ENCODE measurements at places on chromosomes 4 and X.

DNA sequence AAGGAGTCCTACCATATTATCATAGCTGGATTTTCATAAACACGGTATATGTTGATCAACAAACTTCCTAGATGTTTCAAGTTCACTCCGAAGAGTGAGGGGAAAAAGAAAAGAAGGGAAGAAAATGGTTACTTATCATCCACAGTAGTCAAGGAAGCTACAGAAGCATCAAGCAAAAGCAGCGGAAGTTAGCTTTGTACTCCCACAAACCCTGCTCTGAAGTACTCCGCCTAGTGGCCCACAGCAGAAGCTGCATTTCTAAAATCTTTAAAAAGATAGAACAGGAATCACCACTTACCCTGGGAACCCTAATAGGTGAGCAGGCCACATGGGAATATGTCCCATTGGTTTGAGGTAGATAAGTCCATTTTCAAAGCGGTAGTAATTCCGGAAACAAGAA lies 28.5 kb upstream of the FRG1 start:
- DNase-seq: no peak

- no peak for DNase-seq
Measured at GRCh38 chr4:33334416-33334815, 2614.2 kb downstream of the PCDH7 start.

DNA sequence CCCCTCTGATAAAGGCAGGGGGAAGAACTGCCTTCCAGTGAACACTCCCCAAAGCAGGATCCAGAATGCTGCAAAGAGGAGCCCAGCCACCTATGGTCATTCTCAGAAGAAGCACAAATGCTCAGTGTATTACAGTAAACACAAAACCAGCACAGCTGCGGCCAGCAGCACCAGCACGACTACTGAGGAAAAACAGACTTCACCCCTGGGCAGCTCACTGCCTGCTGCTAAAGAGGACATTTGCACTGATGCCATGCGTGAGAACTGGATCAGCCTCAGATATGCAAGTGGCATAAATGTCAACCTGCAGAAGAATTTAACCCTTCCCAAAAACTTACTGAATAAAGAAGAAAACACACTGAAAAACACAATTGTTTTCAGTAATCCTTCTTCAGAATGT lies 80.2 kb upstream of the TLR2 start:
- DNase-seq: no peak

GRCh38 chrX:21735768-21736127 lies 22.2 kb downstream of the SMPX start:
- DNase-seq: no peak

GRCh38 chrX:85517994-85518718 lies 138.7 kb upstream of the POF1B start:
- DNase-seq: no peak

DNA sequence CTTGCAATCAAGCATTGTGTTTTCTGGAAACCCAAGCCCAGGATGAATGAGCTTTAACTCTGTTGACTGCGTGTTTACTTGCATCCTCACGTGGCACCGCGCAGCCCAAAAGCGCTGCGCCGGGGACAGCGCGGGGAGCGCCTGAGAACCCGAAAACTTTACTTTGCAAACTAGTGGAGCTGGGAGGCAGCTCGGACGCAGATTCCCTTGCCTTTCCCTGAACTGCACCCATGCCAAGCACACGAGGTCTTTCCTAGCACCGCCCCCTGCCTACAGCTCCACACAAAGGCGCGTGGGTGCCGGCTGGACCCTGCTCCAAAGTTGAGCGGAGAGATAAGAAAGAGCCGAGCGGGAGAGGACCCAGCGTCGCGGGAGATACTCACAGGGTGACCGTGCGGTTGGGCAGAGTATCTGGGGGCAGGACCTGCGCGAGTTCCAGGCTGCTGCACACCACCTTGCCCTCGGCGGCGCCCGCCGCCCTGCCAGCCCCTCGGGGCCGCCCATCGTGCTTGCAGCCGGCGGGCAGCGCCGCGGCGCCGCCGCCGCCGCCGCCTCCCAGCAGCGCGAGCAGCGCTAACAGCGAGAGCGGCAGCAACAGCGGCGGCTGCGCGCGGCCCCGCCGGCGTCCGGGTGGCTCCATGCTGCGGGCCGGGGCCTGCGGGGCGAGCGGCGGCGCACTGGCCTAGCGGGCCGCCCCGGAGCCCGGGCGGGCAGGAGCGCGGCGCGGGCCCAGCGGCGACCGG lies 550 bp downstream of the ADGRA3 start:
- DNase-seq: no peak

DNA sequence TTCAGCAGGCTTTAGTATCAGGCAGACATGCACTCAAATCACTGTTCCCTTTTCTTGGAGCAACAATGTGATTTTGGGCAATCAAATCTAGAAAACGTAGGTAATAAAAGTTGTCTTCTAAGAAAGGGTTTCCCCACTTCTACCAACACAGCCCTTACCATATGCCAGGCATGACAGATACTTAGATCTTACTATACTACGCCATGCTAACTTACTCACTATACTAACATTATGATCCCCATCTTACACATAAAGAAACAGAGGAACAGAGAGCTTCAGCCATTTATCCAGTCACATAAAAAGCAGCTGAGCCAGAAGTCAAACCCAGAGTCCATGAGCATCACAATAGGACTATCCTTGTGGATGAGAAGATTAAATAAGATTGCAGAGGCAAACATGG lies 9.2 kb downstream of the TXK start:
- no peak for DNase-seq

DNA sequence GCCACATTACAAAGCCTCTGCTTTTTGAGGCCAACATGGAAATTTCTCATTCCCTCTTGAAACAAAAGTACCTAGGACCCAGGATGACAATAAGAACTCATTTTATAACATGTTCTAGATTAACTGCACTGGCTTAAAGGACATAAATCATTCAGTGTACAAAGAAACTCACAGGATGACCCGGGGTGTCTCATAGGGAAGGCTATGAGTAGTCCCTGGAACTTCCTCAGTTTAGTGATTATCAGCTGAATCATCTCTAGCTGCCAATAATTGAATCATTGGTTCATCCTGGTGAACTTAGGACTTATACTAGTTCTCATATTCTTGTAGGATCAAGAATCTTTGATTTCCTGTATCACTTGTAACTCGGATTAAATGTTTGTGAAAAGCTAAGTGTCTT lies 95.8 kb upstream of the WDR1 start:
- no peak for DNase-seq

GRCh38 chr4:9146967-9147366 lies 23.2 kb upstream of the FAM90A26 start:
- DNase-seq: no peak

DNA sequence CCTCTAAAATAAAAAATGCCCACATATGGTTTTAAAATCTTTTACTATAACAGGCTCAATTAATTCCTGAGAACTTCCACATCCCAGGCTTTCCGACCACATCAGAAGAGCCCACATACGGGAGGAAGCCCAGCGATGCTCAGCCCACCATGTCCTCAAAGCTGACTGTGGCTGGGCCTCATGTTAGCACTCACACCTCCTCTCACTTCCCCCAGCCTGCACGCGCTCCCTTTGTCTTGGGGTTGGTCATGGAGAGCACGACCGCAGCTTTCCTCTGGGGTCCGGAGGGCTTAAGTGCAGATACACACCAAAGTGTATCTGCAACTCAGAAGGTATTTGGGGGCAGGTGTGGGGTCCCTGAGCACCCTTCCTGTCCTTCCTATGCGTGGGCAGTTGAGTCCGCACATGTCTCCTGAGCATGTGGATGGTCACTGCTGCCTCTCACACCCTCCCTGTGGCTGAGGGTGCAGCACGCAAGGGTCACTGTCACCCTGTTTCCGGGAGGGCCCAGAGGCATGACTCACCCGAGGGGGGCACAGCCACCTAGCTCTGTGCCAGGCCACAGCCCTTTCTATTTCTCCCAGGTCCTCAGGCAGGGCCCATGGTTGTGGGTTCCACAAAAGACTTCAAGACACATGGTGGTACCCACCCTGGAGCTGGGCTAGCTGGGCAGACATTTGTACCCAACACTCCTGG lies 21.2 kb downstream of the WDR1 start:
- no peak for DNase-seq

DNA sequence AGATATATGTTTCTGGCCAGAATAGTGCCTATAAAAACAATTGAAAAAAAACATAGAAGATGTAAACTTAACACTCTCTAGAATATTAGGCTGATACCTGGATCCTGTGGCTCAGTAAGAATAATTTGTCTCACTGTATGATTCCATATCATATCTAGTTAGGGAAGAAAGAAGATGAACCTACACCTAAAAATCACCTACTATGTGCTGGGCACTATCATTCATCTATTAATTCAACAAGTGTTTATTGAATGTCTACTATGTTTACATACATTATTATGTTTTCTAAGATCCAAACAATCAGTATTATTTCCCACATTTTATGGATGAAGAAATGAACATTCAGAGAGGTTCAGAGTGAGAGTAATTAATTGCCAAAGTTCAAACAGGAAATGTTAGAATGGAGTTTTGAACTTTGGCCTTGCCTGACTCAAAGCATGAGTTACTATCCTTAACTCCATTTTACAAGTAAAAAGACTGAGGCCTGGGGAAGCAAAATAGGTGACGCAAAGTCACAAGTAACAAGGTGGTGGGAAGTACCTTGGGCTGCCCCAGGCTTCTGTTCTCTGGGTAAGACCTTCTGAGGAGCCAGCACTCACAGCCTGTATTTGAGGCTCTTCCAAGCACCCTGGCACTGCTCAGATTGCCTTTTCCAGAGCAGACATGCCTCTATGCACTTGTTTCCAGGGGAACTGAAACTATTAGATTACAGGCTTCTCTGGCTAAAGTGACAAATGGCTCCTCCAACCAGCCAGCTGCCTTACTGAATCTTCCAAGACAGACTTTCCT lies 111.1 kb upstream of the ACSL4 start:
- DNase-seq: no peak

GRCh38 chr4:53914313-53915016 lies 149.9 kb downstream of the CHIC2 start:
- DNase-seq: no peak

GRCh38 chrX:29547877-29548276 lies 667.5 kb upstream of the MAGEB2 start:
- no peak for DNase-seq

DNA sequence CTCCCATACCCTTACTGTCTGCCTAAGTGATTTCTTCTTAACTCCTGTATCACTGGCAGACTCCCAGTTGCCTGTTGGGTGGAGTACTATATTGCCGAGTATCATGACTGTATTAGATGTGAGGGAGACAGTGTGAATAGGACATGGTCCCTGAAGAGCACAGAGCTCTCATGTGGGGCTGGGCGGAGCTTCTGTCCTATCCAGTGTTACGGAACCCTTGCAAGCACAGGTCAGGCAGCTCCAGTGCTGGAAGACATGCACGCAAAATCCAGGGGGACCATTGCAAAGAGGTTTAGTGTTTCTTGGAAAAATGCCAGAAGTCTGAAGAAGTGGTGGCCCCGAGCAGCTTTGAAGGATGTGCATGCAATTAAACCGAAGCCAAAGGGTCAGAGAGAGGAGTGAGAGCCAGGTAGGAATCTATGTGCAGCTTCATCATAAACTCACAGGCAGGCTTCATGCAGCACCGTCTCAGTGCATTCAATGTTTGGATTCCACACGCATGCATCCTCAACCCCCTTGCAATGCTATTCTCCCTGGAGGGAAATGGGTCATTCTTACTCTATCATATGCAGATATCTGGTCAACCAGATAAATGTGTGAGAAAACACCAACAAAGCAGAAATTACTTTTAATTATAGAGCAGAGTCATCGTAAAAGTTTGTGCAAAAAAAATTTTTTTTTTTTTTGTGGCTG lies 49.7 kb upstream of the DHRSX start:
- no peak for DNase-seq

- no peak for DNase-seq
Measured at GRCh38 chr4:39657465-39657864, 18.8 kb upstream of the SMIM14 start.

GRCh38 chr4:88797725-88798124 lies 100.1 kb upstream of the NAP1L5 start:
- no peak for DNase-seq

- peak; percentile 1 for DNase-seq
Measured at GRCh38 chrX:8879750-8880149, 78.6 kb upstream of the FAM9A start.

DNA sequence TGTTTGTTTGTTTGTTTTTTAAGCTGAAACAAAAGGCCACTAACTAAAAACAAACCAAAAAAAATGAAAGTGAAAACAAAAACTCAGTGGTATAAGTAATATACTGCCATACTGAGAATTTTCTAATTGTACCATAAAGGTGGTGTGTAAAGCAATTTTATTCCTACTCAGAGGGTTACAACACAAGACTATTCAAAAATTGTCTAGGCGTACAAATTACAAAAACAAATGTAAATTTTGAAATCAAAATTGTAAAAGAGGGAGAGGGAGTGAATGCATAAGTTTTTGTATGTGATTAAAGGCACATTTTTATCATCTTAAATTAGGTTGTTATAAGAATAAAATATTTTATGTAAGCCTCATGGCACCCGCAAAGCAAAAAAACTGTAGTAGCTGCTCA lies 232.6 kb downstream of the STK32B start:
- no peak for DNase-seq

GRCh38 chr4:71765821-71766383 lies 18.0 kb downstream of the GC start:
- DNase-seq: no peak

GRCh38 chr4:26837993-26838842 lies 22.4 kb upstream of the STIM2 start:
- no peak for DNase-seq

GRCh38 chr4:27643101-27643500 lies 782.5 kb downstream of the STIM2 start:
- no peak for DNase-seq

GRCh38 chrX:13697455-13697854 lies 8.5 kb downstream of the RAB9A start:
- no peak for DNase-seq

DNA sequence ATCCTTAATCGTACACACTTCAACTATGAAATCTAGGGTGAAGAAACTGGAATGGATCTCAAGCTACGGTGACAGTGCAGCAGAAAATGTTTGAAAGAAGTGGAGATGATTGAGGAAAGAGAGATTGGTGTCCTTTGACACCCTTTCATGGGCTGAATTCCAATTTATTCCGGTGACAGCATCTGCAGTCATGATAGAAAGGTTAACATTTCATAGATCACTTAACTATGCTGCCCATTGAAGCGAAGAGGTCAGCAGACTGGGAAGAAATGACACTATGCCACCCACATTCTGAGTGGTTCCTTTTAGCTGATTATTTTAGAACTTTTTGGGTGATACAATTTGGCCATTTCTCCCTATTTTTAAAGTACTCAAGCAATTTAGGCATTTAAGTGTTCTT lies 82.3 kb downstream of the DNAAF6 start:
- no peak for DNase-seq

- no peak for DNase-seq
Measured at GRCh38 chrX:56757327-56757726, 28.3 kb downstream of the NBDY start.
